Right atrium auricular region (tissue), 2 donors: ENCODE measurements at places on chromosomes 6 and 20. TPM values are rescaled to one million over a fixed set of nuclear protein-coding genes. Genes with fewer than 3 reads are reported as not detected.

HLA-DQB1 gene
- total RNA-seq: 1.8 TPM

DCDC2 gene
- total RNA-seq: not detected

KIZ gene
- total RNA-seq: 16.1 TPM

GLP1R gene
- total RNA-seq: 1.9 TPM

PROKR2 gene
- total RNA-seq: not detected

PRRT1 gene
- 1.1 TPM for total RNA-seq

NKAIN2 gene
- 2.3 TPM for total RNA-seq

NHSL1 gene
- 34.3 TPM for total RNA-seq

ARG1 gene
- total RNA-seq: 0.30 TPM

OPRL1 gene
- 1.4 TPM for total RNA-seq

PI16 gene
- total RNA-seq: 48.5 TPM

PNPLA1 gene
- not detected for total RNA-seq

FAM83C gene
- not detected for total RNA-seq

SNX5 gene
- 37.3 TPM for total RNA-seq

UTRN gene
- 75.8 TPM for total RNA-seq

FAM135A gene
- 19.5 TPM for total RNA-seq

GSTA4 gene
- 9.3 TPM for total RNA-seq

PNLDC1 gene
- total RNA-seq: not detected

HTR1E gene
- not detected for total RNA-seq

ABHD16B gene
- not detected for total RNA-seq

SMIM28 gene
- not detected for total RNA-seq

ELOVL2 gene
- 1.6 TPM for total RNA-seq

RIMS4 gene
- 1.5 TPM for total RNA-seq

HLA-DPA1 gene
- total RNA-seq: 60.5 TPM

JPH2 gene
- 131 TPM for total RNA-seq

OPN5 gene
- total RNA-seq: not detected

CSTF1 gene
- total RNA-seq: 16.4 TPM

ECT2L gene
- 3.5 TPM for total RNA-seq

SLC22A2 gene
- total RNA-seq: not detected

SIRPB2 gene
- total RNA-seq: 2.6 TPM

SMIM13 gene
- 9.0 TPM for total RNA-seq

SIRPD gene
- total RNA-seq: not detected

TREM1 gene
- not detected for total RNA-seq

HSPA1L gene
- total RNA-seq: 1.6 TPM

RPS10 gene
- total RNA-seq: 2,258 TPM

STMND1 gene
- total RNA-seq: not detected

DNAH8 gene
- 0.04 TPM for total RNA-seq

HUS1B gene
- total RNA-seq: not detected

SLC16A10 gene
- total RNA-seq: 18.5 TPM

RBBP8NL gene
- total RNA-seq: not detected
